Ecto neural progenitor cell (in vitro differentiated cells): ENCODE measurements at places on chromosomes 1 and 21.
A peak's percentile ranks its signal among the peaks of the same experiment; 100 is the strongest.

DNA sequence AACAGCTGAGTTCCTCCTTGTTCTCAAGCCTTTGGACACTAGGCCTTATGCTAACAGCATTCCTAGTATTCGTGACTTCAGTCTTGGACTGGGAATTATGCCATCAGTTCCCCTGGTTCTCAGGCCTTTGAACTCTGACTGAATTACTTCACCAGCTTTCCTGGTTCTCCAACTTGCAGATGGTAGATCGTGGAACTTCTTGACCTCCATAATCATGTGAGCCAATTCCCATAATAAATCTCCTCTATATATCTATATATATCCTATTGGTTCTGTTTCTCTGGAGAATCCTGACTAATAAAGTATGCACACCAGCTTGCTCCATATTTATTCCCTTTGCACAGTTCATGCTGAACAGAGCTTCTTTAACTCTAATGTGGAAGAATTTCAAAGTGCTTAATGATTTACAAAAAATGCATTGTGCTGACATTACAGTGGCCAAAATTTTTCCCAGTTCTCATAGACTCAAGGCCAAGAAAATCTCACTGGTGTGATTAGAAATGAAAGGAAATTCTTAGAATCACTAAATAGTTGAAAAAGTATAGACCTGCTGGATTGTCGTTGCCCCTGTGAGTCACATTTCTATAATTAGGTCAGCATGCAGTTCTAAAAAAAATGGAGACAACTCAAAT, 462.9 kb upstream of the ADAMTS5 start:
- DNase-seq: no peak

DNA sequence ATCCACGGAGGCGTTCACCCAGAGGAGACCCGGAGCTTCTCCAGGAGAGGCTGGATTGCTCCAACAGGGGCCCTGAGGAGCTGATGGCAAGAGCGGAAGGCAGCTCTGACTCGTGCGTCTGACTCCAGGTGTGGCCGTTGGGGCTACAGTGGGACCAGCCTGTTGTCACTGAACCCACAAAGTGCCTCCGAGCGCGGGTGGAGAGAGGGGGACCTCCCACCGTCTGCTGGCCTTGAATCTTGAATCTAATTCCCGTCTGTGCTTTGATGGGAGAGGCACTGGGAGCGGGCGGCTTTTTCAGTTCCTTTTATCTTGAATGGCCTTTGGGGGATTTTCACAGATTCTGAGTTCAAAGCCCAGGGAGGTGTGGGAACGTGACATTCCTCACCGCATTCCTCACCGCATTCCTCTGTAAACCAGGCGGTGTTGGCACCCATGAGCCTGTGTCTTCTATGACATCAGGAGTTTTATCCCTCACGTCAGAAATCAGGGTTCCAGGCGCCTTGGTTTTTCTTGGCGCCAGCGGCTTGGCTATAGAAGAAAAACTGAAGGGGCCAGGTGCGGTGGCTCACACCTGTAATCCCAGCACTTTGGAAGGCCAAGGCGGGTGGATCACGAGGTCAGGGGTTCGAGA, 39.2 kb upstream of the COL18A1 start:
- DNase-seq: no peak

DNA sequence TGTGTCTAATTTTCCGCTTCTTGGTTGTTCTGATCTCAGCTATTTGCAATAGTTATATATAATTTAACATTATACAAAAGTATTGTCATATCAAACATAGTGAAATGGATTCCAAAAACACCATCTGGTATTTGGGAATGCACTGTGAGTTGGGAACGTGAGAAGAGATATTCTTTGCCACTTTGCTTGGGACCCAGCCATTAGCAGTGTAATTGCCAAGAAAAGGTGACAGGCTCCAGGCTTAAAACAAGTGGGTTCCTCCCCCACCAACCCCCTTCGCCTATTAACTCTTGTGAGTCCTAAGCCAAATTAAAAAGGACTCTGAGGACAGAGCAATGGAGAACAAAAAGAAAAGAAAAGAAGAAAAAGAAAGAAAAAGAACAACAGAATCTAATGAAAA, 186.7 kb upstream of the NFIA start:
- DNase-seq: no peak

- DNase-seq: no peak
These were observed 67.3 kb downstream of the RALGPS2 start for GRCh38 chr1:178792394-178792793.

GRCh38 chr1:97674517-97674916, 246.3 kb downstream of the DPYD start:
- DNase-seq: no peak

DNA sequence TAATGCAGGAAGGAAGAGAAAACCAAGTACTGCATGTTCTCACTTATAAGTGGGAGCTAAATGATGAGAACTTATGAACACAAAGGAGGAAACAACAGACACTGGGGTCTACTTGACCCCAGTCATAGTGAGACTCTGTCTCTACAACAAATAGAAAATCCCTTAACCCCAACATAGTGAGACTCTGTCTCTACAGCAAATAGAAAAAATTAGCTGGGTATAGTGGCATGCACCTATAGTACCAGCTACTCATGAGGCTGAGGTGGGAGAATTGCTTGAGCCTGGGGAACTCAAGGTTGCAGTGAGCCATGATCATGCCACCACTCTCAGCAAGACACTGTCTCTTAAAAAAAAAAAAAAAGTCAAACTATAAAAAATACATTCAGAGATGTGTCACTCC, 42.7 kb downstream of the GIPC2 start:
- DNase-seq: no peak

DNA sequence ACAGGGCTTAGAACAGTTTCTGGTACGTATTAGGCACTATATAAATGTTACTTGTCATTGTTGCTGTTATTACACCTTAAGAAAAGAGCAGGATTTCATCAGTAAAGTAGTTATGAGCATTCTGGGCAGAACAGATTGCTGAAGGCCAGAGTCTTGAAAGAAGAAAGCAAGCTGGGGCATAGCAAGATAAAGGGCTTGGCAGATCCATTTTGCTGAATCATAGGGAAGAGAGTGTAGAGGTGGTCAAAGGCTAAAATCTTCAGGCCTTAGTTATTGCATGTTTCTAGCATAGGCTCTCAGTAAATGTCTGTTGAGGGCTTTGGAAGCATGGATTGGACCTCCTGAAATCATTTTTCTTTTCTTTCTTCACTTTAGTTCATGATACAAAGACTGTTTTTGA, 67.5 kb downstream of the PLA2G4A start:
- DNase-seq: no peak

GRCh38 chr1:155043301-155043702, 7.8 kb upstream of the ADAM15 start:
- DNase-seq: no peak

GRCh38 chr1:187390215-187390818, 561.6 kb downstream of the PLA2G4A start:
- DNase-seq: no peak

DNA sequence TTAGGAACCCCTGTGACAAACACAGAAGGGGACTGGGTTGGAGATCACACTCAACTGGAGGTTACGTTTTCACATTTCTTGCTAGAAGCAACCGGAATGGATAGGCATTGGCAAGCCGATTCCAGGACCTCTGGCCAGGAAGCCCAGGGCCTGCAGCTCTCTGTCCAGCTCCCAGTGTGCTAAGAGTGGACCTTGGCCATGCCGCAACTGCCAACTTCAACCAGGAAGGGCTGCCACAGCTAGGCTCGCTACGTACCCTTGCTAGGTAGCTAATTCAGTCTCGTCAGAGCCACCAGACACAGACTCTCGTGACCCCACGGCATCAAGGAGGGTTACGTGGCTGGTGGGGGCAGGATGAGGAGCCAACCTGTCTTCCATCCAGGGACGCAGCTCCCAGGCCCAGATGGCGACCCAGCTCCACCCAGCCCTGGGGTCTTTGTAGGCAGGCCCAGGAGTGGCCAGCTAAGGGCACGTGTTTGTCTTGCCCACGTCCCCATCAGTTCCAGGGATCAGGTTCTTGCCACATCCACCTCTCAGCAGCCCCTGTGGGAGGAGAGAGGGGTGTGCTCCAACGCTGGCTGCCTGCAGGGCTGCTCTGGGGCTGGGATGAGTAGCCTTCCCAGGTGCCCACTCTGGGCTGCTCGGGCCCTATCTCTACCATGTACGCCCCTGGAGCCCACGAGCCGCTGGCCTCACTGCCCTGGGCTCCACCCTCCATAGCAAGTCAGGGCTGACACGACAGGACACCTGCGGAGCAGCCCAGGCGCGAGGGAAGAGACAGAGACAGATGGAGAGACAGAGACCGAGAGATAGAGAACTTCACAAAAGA, 39.2 kb downstream of the UBE2G2 start:
- no peak for DNase-seq

DNA sequence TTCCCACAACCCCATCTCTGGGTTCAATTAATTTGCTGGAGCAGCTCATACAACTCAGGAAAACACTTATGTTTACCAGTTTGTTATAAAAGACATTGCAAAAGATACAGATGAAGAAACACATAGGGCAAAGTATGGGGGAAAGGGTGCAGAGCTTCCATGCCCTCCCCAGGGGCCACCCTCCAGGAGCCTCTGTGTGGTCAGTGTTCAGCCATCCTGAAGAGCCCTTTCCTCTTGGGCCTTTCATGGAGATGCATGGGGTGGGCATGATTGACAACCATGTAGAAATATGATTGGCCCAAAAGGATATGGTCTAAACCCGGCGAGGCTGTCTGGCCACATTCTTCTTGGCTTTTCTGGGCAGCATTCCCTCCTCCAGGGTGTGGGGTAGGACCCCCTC, 56.8 kb upstream of the PDE9A start:
- no peak for DNase-seq

DNA sequence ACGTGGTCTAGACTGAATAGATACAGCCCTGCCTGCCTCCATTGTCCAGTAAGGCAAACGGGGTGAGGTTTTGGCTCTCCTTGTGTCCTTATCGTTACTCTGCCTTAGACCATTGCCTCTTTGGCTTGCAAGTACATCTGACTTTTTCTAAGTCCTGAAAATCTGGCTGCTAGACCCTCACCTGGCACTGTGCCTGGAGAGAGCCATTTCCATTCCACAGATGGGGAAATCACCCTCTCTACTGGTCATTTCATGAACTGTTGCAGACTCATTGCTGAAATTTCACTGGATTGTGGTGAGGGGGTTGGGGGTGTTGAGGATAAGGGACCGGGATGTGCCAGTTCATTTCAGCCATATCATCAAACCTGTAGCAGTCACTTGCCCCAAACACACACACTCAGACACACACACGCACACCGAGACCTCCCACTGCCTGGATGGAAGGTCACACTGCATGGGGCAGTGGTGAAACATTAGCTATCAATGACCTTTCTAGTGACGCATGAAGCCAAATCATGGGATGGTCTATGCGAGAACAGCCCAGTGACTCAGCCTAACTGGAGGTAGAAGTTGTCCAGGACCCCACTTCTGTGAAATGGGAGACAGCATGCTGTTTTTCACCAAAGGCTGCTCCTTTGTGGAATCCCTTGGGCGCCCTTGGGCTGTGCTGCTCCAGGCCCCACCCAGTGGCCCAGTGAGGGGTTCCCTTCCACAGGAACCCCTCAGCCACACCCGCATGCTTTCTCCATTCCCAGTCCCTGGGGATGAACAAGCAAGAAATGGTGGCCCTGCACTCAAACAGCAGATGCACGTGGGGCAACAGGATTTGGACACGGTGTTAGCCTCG, 34.9 kb upstream of the VASH2 start:
- no peak for DNase-seq

- no peak for DNase-seq
These were observed 2.4 kb upstream of the SIM2 start for GRCh38 chr21:36696390-36697059.

DNA sequence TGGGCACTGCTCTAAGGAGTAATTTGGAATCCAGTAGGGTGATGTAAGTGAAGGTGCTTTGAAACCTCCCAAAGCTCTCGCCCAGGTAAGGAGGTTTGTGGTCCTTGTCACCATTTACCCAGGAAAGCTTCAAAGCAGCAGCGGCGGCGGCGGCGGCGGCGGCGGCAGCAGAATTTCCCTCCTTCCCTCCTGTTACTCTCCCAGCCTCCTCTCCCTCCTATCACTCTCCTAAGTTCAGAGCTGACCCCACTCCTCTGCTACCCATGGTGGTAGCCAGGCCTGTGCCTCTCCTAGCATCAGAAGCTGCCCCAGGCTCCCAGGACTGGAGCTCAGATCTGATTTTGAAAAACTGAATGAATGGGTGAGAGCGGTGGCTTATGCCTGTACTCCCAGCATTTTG, 60.7 kb downstream of the ACBD3 start:
- peak; percentile 43 for DNase-seq

DNA sequence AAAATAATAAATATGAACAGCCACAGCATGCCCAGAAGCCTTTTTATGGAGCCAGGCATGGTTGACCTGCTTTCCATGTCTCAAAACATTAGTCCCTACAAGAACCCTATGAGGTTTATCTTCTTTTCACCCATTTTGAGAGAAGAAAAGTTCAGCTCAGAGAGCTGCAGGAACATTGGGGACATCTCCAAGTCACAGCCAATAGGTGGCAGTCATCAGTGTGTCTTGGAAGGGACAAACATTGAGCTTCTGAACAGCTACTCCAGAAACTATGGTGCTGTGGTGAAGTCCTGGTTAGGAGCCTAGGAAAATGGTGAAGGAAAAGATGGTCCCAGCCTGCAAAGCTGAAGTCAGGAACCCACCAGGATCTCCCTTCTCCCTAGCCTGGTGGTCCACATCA, 73.6 kb downstream of the JMJD4 start:
- DNase-seq: no peak

DNA sequence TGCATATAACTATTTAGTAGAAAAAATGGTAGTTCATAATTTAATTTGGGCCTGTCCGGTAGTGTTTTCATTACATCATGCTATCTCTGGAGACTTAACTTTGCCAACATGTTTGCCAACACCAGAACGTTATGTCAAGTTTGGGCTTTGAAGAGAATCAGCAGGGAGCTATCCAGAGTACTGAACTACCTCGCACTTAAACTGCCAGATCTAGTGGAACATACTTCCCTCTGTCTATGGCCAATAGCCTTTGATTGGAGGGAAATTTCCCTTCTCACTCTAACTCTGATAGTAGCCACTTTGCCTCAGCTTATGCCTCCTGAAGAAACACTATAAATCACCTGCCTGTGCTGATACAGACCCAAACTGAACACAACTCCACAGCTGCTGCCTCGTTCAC, 10.0 kb downstream of the LRRC53 start:
- DNase-seq: no peak

GRCh38 chr1:72140222-72140621, 142.1 kb downstream of the NEGR1 start:
- no peak for DNase-seq

DNA sequence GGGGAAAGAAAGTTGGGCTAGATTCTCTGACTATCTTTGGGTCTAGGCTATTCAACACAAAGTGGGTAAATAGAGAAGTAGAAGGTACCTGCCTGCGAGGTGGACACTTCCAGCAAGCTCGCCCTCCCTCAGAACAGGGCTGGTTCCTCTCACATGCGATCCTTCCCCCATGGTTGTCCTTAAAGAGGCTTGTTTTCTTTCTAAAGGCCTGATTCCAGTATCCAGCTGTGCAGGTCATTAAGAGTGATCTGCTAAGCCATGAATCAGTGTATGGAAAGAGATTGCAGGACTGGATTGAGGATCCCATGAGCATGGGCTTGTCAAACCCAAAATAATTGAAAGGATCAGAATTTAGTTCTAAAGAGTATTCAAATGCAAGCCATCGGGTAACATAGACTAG, 189.0 kb downstream of the URB2 start:
- no peak for DNase-seq

GRCh38 chr1:2306151-2306978, 78.2 kb downstream of the SKI start:
- DNase-seq: no peak

- DNase-seq: no peak
These were observed 181.8 kb upstream of the FMN2 start for GRCh38 chr1:239909898-239910297.
